ENCODE measurements at places on chromosomes 2 and 18.

GRCh38 chr2:236991874-236992273 is 93.8 kb upstream of the COPS8 start:
- DNase-seq = no peak

DNA sequence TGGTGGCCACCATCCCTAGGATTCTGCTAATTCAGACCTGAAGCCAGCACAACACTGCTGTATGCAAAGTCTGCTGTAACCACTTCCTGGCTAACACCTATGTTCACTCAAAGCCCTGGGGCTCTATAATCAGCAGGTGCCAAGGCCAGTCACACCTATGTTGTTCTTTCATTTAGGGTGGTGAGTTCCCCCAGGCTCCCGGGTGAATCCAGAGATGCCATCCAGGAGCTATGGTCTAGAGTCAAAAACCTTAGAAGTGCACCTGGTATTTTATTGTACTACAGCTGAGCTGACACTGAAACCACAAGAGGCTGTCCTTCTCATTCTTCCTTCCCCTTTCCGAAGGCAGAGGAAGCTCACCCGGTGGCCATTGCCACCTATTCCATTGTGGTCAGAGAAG is 46.2 kb upstream of the CCDC141 start:
- DNase-seq = no peak

DNA sequence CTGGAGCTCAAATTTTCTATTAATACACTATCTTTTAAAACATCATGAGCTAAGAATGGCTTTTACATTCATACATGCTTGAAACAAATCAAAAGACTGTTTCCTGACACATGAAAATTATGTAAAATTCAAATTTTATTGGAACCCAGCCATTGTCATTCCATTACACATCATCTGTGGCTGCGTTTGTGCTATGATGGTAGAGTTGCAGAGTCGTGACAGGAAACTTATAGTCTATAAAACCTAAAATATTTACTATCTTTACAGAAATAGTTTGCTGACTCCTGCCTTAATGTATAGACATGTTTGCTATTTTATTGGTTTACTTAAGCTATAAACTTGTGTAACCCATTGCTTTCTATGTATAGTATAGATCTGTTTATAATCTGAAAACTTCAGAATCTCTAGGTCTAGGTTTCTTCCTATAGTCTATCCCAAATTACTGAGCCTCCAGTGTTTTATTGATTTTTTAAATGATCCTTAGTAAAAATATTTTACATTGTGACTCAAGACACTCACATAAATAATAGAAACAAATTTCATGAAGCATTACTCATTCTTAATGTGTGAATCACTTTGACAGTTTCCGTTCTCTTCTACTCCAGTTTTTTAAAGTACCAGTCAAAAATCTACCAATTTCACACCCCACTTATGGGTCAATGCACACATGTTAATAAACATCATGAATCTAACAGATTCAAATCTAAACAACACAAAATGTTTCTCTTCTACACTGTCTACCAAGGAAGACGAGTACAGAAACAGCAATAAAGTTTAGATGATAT is 26.4 kb upstream of the MRPL19 start:
- no peak for DNase-seq

DNA sequence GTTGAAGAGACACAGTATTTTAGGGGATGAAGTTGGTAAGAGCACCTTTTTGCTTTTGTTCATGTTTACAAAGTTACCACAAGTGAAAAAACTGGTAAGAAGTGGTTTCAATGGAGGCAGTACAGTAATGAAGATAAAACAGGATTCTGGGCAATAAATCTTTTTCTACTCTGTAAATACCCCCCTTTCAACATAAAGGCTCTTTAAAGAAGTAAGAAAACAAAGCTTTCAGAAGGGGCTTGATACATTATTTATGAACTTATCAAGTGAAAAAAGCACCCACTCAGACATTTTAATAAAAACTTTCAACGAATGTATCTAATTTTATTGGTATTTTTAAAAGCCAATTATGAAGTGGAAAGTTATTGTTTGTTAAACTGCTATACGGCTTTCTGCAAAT is 522.9 kb downstream of the ZEB2 start:
- DNase-seq = no peak

GRCh38 chr2:161952783-161953191 is 121.2 kb downstream of the DPP4 start:
- DNase-seq = no peak

DNA sequence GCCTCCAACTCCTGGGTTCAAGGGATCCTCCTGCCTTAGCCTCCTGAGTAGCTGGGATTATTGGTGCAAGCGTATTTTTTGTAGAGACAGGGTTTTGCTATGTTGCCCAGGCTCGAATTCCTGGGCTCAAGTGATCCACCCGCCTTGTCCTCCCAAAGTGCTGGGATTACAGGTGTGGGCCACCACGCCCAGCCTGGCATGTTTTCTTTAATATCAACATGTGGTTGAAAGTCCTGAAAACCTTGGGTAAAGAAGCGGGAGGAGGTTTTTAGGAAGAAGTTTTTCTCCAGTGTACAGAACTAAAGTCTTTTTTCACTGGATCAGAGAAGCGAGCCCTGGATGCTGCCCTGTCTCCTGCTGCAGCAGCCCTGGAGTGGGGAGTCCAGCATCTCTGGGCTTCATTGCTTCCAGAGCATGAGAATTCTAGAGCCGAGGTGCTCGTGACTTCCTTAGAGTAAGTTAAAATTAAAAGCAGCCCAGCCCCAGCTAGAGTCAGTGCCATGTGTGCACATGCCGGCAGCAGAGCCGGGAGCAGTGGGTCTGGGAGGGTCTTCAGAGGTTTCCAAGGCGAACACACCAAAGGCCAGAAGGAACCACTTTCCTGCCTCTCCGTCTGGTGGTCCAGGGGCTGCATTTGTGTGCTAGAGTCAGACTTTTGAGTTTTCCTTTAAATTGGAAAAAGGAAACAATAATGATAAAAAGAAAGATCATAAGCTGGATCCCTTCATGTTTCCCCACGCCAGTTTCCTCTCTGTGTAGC is 31.2 kb downstream of the ITGB1BP1 start:
- no peak for DNase-seq

- no peak for DNase-seq
Observed at GRCh38 chr2:70854411-70854810, 18.8 kb upstream of the CD207 start.

GRCh38 chr2:175877845-175878544 is 124.1 kb downstream of the LNPK start:
- DNase-seq = no peak

GRCh38 chr18:10365901-10366300 is 88.5 kb upstream of the APCDD1 start:
- no peak for DNase-seq

DNA sequence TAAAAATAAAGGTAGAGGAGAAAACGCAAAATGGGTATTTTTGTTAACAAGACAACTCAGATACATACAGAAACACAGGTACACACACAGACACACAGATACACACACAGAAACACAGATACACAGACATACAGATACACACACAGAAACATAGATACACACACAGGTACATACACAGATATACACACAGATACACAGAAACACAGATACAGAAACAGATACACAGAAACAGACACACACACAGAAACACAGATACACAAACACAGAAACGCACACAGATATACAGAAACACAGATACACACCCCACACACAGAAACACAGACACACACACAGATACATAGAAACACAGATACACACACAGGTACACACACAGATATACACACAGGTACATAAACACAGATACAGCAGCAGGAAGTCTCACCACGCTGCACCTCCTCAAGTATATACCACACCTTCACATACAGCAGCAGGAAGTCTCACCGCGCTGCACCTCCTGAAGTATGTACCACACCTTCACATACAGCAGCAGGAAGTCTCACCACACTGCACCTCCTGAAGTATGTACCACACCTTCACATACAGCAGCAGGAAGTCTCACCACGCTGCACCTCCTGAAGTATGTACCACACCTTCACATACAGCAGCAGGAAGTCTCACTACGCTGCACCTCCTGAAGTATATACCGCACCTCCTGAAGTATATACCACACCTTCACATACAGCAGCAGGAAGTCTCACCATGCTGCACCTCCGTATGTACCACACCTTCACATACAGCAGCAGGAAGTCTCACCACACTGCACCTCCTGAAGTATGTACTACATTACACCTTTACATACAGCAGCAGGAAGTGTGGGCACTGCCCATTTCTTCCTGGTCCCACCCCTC is 250.5 kb downstream of the HDAC4 start:
- DNase-seq = no peak

DNA sequence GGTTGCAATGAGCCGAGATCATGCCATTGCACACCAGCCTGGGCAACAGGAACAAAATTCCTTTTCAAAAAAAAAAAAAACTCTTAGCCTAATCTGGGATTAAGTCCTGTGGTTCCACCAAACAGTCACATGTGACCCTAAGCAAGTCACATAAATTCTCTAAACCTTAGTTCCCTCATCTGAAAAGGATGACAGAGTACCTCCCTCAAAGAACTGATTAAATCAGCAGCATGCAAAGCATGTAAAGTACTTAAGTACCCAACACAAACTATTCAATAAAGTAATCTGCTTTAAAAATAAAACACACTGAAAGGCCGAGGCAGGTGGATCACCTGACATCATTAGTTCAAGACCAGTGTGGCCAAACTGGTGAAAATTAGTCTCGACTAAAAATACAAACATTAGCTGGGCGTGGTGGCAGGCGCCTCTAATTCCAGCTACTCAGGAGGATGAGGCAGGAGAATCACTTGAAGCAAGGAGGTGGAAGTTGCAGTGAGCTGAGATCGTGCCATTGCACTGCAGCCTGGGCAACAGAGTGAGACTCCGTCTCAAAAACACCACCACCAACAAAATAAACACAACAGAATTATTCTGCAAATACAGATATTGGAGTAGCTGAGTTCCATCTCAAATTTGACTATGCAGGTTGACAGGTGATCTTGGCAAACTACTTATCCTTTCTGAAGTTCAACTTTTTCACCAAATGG is 7.0 kb downstream of the USP34 start:
- no peak for DNase-seq
